ENCODE measurements at places on chromosomes 6 and 20.
A peak's percentile ranks its signal among the peaks of the same experiment; 100 is the strongest.

GRCh38 chr6:167524261-167525111 lies 199.6 kb downstream of the TTLL2 start:
- DNase-seq = no peak

- no peak for DNase-seq
Measured at GRCh38 chr6:164396071-164397047, 913.0 kb downstream of the C6orf118 start.

- no peak for DNase-seq
Measured at GRCh38 chr6:93394471-93394870, 24.9 kb downstream of the EPHA7 start.

DNA sequence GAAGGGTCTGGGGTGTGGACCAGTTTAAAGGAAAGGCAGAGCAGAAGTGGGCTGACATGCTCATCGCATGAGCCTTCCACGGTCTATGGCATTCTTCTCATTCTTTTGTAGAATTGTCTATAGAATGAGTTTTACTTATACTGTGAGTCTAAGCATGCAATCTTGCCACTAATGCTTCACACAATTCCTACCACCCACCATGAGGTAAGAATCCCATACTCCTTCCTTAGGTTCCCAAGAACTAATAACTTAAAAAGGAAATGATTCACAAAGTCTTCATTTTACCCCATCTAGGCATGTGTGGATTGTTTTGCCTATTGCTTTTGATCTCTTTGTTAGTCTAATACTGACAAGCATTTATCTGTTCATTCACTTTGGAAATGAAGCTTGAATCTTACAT lies 195.2 kb downstream of the LY86 start:
- no peak for DNase-seq

GRCh38 chr20:60667641-60668040 lies 584.4 kb upstream of the CDH4 start:
- no peak for DNase-seq

DNA sequence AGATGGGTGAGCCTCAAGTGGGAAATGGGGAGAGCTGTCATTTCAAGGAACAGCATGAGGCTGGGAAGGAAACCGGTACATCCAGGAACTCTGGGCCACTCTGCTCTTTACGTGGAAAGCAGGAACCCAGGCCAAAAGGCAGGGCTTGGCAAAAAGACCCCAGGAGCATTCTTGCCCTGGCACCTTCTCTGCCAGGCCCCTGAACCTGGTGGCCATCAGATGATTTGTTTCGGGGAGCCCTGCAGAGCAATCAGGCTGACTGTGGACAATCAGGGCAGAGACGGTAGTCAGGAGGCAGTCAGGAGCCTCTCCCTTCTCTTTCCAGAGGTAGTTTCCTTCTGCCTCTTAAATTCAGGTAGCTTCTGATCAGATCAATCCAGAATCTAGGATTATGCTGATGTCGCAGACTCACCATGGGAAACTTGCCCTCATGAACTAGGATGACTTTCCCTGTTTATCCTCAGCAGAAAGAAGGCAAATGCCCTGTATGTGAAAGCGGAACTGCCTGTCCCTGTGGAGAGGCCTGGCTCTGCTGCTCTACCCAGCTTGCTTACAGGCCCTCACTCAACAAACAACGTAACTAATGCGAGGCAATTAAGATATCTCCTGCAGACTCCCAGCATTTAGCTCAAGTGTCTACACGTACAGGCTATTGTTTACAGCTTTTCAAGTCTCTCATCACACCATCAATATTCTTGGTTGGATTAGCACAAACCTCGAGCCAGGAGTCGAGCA lies 36.6 kb downstream of the EZR start:
- DNase-seq = no peak

GRCh38 chr6:17768388-17768787 lies 61.7 kb upstream of the NUP153 start:
- DNase-seq = no peak

DNA sequence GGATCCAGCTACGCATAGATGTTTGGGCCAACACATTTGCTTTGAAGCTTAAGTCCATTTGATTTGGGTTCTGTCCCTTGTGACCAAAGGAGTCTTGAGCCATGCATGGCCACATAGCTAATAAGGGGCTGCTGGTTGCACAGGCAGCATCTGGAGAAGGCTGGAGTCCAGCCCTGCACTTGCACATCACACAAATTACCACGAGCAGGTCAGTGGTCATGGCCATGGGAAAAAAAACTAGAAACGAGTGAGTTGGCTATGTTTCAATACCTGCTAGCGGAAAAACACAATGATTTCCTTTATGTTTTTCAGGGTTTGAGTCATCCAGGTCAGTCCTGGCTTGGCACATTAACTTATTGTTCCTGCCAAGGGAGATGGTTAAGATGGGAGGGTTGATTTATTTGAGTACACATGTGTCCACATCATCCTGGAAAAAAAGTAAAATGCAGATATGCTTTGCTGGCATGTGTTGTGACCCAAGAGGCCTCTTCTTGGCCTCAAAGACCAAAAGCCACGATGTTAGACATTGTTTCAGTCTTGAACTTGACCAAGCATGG lies 5.6 kb upstream of the STX16 start:
- DNase-seq = no peak

DNA sequence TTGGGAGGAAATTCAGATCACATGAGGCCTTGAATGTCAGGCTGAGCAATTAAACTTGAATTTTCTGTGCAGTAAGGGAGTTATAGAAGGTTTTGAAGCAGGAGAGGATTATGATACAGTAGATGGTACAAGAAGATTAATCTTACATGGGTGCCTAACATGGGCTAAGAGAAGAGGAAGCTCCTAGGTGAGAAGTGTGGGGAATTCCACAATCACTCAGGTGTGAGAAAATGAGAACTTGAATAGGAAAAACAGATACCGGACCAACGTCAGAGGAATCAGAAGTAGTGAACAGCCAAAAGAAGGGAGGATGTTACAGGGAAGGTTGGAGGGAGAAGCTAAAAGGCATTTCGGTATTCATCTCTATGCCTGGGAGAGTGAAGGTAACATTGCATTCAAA lies 250.7 kb upstream of the SLC35B3 start:
- DNase-seq = no peak

DNA sequence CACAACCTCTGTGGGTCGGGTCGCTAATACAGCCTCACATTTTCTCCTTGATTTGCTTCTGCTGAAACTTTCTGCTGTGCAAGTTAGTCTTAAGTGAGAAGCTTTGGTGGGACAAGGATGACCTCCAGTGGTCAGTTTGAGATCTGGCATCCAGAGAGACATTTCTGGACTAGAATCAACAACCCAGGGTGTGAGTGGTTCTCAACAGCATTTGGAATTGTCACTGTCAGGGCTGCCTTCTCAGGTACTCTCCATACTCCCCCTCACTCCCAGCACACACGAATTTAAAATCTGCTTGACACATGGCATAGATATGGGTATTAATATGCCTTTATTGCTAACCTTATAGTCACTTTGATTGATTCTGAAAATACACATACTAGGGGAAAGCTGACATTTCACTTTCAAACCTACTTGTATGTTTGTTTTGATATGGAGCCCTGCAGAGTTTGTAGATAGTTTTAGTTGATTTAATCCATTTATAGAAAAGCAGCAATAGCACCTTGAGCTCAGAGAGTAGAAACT lies 13.2 kb downstream of the OTOR start:
- DNase-seq = peak; percentile 21

DNA sequence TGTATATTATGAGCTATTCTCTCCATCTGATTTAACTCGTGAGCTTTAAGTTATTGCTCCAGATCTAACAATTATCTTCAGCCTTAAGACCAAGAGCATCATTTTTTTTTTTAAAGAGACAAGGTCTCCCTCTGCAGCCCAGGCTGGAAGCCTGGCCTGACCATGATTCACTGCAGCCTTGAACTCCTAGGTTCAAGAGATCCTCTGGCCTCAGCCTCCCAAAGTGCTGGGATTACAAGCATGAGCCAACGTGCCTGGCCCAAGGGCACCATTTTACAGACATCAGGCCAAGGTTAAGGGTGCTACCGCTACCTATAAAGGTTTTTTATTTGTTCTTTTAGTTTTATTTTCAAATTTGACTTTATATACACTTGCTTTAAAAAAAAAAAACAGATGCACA lies 2.3 kb downstream of the SUPT3H start:
- DNase-seq = no peak

DNA sequence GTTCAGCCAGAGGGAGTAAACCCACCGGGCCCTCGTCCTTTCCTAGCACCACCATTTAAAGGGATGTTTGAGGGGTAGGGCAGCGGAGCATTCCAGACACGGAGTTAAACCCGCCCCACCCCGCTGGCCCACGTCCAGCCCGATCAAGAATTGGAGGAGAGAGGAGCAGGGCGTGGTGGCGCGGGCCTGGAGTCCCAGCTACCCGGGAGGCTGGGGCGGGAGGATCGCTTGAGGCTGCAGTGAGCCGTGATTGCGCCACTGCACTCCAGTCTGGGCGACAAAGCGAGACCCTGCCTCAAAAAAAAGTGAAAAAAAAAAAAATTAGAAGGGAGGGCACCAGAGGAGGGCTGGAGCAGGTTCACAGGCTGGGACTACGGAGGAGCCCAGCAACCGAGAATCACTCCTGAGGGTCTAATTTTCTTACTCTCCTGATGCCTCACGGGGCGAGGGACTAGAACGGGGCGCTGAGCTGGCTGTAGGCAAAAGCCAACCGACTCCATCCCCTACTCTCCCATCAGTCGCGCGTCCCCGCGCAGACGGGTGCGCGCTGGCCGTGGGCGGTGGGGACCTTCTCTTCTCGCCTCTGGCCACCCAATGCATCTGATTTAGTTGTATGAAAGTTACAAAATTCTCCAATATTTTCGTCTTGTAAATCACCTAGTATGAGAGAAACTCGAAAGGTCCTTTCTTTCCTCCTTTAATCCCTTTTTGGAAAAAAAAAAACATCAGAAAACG lies 6.1 kb upstream of the HSPA1B start:
- no peak for DNase-seq

DNA sequence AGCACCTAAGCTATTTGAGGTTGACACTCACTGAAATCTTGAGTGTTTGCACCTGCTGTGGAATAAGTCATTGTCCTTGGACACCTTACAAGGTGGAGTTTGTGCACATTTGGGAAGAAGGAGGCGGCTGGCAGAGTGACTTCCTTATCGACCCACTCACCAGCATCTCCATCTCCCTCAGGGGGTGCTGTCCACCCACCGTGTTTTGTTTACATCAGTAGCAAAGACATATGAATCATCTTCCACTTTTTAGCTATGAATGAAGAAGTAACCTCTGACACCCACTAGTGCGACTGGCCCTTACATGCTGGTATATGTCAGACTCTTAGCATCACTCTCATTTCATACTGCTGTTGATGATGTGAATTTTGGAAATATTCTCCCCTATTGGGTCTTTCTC lies 119.5 kb upstream of the SGK1 start:
- DNase-seq = no peak

GRCh38 chr6:51098246-51098645 lies 279.6 kb downstream of the TFAP2B start:
- no peak for DNase-seq

GRCh38 chr6:109102762-109103161 lies 7.5 kb downstream of the CEP57L1 start:
- no peak for DNase-seq

- DNase-seq = no peak
Measured at GRCh38 chr6:1485678-1486077, 96.3 kb downstream of the FOXF2 start.

GRCh38 chr6:28896505-28897368 lies 27.0 kb downstream of the TRIM27 start:
- peak; percentile 28 for DNase-seq

DNA sequence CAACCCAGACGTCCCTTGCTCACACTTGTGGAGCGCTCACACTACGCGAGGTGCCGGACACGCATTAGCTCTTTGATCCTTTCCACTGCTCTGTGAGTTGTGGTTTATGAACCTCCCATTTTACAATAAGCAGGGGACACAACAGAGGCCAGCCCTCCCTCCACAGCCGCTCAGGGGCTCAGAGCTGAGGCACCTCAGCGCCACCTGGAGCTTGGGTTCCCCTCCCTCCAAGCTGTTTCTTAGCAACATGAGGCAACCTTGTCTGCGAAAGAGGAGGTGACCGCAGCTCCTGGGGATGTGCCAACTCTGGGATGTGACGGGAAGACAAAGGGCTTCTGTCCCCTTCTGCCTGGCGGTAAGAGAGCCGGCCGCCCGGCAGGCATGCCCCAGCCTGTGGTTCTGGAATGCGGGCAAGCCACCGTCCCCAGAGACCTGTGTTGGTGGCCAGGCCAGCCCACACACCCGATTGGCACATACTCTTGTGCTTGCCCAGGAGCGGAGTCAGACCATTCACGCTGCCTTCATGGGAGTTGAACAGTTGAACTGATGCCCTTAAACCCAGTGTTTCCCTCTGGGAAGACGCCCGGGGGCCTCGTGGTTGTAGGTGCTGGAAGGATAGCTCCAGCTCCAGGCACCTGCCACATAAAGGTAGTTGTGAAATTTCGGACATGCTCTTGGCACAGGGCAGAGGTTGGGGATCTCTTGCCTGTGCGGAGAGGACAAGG lies 44.5 kb downstream of the RBM38 start:
- DNase-seq = no peak

DNA sequence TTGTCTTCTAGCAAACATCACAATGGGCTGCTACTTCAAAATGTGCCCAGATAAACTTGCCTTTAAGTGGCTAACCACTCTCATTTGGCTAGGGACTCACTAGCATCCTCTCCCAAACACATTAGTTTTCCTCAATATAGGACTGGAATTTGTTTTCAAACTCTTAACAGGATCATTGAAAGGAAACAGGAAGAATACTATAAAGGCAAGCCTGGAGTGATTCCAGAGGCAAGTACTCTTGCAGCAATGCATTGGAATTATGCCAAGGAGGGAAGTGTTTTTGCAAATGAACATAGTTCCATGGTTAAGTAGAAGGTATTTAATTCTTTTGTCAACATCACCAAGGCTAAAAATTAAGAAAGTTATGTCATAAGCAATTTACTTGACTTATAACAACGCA lies 12.2 kb downstream of the EPHA7 start:
- DNase-seq = no peak

GRCh38 chr6:132404736-132405135 lies 3.5 kb upstream of the MOXD1 start:
- DNase-seq = no peak

DNA sequence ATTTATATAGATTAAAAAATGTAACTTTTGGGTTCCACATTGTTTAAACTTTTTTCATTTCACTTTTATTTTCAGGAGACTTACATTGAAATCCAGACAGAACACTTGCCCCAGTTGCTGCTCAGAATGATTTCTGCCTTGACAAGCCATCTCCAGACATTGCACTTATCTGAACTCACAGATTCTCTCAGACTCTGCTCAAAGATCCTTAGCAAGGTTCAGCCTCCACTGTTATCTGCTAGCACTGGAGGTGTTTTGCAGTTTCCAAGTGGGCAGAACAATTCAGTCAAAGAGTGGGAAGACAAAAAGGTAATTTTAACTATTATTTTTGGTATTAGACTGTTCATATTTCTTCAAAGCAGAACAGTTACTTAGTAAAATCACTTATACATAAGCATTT lies 58.0 kb downstream of the DOP1A start:
- DNase-seq = no peak

Measured in stimulated activated CD8-positive, alpha-beta memory T cell treated with anti-CD3 and anti-CD28 coated beads, Interleukin-2, amount 100 ng/mL, for 1 hour (primary cell).